ENCODE measurements at places on chromosomes 11 and 22.

- H3K36me3 ChIP-seq: no peaks in the 10 kb centered on the region
- no peaks in the 10 kb centered on the region for H3K4me1 ChIP-seq
- no peak for DNase-seq
- no peak overlapping the region for H3K4me3 ChIP-seq
These were observed 113.5 kb downstream of the FCHSD2 start for GRCh38 chr11:73028611-73029010.

- H3K4me1 ChIP-seq: no peaks in the 10 kb centered on the region
- no peaks in the 10 kb centered on the region for H3K36me3 ChIP-seq
- no peak overlapping the region for H3K4me3 ChIP-seq
- no peak for DNase-seq
These were observed 128.0 kb downstream of the TENM4 start for GRCh38 chr11:79312617-79313529.

DNA sequence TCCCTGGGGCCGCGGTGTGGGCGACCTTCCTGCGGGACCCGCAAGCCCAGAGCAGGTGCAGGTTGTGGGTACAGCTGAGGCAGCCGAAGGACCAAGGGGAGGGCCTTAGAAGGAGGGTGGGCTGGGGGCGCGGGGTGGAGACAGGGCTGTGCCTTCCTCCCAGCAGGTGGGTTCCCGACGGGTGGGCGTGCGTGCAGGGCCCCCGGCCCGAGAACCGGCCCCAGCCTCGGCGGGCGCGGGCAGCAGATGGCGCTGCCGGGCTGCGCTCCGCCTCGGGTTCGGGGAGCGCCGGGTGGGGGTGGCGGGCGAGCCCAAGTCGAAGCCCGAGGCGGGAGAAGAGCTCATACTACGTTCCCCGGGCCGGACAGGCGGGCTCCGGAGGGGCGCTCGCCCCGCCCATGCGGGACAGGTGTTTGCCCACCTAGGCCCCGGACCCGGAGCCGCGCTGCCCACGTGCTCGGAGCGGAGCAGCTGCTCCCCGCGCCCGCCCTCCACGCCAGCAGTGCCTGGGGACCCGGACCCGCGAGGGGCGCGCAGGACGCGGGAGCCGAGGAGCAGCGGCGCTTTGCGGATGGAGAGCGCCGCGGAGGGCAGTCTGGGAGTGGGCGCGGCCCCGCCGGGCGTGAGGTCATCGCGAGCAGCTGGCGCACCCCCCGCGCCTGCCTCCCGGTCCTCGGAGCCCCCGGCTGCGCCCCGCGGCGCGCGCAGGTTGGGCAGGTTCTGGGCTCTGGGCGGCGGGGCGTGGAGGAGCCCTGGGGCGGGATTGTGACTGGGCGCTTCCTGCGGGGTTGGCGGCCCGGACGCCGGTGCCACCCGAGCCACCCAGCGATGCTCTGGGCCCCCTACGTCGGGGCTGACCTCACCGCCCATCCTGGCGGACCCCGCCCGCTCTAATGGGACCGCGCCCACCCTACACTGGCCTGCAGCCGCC, 25.3 kb downstream of the DUSP8 start:
- peak overlapping the region; percentile 38 for H3K4me3 ChIP-seq
- H3K27me3 ChIP-seq: no peaks in the 10 kb centered on the region
- peak; percentile 45 for DNase-seq
- H3K4me1 ChIP-seq: peaks cover 13% of the 10 kb centered on the region
- no peaks in the 10 kb centered on the region for H3K36me3 ChIP-seq

DNA sequence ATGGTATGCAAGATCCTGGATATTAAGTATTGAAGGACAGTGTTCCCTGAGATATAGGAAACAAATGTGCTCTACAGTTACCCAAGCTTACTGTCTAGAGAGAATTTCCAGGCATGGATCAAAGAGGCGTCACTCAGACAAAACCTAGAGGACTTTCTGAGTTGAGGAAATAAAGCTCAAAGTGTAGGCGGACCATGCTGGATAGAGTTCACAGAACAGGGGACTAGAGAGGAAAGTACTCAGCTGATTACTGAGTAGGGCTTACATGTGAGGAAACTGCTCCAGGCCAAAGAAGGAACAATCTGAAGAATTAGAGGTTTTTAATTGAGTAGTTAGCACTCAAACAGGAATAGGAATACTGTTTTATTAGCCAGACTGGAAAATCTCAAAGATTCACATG, 193.3 kb downstream of the TMEM135 start:
- no peak for DNase-seq
- H3K27me3 ChIP-seq: no peaks in the 10 kb centered on the region
- no peak overlapping the region for H3K27ac ChIP-seq
- H3K4me1 ChIP-seq: no peaks in the 10 kb centered on the region
- no peak overlapping the region for H3K4me3 ChIP-seq
